Activated CD4-positive, alpha-beta T cell treated with anti-CD3 and anti-CD28 coated beads for 24 hours (primary cell): ENCODE measurements at places on chromosomes 13 and 19.

GRCh38 chr13:27667946-27668345 is 46.3 kb downstream of the POLR1D start:
- no peak for DNase-seq

DNA sequence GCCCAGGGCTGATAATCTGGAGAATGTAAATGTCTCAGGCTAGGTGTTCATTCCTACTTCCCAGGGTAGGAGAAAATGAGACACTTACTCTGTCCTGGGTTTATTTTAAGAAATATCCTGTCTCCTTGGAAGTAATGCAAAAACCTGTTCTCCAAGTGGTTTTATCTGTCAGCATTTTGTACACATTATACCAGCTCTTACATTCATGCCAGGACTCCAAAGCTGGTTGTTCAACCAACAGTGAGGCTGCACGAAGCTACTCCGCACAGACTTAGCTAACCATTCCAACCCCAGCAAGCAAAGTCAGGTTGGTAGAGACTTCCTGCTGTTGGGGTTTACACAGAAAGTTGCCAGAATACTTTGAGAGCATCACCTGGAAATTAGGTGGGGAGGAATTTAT is 55.6 kb downstream of the SLC7A1 start:
- no peak for DNase-seq

DNA sequence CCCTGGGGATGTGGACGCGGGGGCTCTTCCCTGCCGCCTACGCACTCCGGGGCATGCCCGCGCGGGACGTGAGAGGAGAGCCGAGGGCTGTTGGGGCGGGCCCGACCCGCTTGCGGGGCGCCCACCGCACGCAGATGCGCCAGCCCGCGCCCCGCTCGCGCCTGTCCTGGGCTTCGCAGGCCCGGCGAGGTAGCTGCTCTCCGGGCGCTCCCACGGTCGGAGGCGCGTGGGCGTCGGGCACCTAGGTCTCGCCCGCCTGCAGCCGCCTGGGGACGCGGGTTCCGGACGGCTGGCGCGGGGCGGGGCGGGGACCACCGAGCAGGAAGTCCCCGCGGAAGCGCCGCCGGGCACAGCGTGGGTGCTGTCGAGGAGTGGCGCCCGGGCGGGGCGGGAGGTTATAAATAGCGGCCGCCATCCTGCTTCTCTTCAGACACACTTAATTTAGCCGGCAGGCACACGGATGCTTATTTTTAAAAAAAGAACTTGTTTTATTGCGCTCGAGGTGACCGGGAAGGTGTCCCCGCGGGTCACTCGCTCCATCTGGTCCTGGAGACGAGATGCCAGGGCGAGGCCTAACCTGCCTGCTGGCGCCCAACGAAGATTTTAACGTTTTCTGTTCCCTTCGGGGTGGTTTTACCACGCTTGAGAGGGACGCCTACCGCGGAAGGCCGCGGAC is 561 bp upstream of the GJA3 start:
- DNase-seq = no peak

DNA sequence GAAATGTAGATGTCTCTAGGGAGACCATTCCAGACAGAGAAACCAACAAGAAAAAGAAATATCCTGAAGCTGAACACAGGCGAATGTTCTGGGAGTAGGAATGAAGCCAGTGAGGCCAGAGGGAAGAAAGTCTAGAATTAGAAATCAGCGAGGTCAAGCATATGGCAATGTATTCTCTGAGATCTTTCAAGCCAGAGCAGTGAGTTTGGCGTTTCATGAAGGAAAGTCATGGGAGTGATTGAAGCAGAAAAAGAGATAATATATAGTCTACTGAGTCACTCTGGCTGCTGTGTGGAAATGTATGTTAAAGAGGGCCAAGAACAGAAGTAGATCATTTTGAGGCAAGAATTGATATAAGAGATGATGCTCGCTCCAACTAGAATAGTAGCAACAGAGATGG is 576.0 kb downstream of the PCDH17 start:
- no peak for DNase-seq

DNA sequence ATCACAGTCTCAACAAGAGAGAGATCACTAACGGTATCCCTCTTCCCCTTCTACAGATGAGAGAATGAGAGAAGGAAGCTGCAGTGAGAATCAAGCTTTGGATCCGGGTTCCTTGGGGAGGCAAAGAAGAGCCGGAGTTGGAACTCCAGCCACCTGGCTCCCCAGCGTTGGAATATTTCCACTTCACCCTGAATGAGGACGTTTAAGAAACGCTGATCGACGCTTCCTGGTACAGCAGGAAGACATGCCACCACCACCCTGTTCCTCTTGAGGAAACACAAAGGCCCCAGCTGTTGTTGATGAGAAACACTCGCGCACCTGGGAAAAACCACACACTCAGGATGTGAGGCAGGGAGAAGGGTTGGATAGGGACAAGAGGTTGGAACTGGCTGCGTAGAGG is 11.3 kb upstream of the CACNG8 start:
- no peak for DNase-seq

DNA sequence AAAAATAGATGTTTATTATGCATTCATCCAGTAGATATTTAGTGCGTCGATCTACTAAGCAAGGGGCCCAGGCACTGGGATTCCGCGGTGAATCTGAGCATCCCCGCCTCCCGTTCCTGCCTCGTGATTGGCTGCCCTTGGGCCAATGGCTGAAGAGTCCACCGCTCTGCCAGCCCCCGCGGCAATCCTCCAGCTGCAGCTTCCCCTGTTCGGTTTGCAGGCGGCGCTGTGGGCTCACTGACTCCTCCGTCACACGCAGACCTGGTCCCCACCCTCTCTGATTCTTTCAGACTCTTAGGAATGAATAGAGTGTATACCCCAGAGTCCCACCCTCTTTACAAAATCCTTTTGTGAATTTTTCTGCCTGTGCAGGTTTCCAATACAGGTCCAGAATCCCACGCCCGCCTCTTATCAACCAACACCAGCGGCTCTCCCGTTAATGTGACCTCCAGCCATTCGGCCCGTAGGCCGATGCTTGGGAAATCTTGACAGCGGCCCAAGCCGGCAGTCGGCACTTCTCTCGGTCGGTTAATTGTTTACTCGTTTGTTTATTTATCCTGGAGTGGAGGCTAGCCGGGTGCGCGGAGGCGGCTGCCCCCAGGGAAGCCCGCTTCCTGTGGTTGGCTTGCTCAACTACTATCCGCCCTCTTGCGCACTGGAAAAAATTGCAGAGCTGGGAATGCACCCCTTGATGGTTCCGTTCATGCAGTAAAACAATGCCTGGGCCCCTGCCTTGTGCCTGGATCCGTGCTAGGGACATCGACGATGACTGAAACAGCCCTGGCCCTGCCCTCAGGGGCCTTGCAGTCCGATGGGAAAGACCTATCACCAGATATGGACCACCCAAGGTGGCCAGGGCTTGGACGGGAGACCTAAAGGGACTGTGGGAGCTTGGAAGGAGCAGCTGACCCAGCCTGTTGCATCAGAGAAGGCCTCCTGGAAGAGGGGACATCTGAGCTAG is 4.5 kb upstream of the ARHGAP35 start:
- DNase-seq = peak; percentile 88

DNA sequence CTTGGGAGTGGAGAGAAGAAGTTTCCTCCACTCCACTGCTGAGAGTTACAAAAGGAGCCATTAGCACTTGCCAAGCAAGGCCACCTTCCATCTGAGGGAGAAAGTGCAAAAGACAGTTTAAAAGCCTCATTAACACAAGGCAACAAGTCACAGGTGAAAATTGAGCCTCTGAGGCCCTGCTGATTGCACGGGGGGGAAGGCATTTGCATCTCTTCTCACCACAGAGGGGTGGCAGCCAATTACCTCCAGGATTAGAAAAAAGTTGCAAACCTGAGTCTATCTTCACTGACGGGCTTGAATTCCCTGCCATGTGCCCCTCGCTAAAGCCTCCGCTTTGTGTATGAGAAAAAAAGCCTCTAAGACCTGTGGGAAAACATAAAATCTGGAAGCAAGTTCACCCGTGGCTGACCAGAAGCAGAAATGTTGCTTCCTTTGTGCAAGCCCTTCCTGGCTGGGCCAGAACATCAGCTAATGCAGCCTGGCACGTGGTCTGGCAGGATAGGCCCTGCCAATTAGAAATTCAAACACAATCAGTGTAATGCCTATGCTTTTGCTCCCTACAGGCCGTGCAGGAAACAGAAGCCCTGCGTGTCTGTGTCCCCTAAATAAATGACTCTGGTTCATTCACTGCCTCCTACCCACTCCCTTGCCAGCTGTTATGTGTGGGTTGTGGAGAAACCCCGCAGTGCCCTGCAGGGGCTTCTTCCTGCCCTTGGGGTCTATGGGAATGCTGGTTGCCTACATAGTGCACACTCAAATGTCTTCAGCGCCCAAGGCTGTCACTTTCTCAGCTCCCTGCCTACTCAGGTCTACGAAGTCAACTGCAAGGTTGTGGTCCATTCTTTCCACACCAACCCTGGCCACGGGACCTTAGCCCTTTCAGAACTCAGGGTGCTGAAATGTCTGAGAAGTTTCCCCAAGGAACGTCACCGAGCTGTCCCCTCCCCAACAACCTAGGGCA is 150.2 kb downstream of the UQCRFS1 start:
- no peak for DNase-seq
